Fibroblast of skin of scalp (primary cell): ENCODE measurements at places on chromosomes 7 and 10.

- no peak for DNase-seq
Measured at GRCh38 chr7:31690935-31691334, 3.9 kb downstream of the PPP1R17 start.

DNA sequence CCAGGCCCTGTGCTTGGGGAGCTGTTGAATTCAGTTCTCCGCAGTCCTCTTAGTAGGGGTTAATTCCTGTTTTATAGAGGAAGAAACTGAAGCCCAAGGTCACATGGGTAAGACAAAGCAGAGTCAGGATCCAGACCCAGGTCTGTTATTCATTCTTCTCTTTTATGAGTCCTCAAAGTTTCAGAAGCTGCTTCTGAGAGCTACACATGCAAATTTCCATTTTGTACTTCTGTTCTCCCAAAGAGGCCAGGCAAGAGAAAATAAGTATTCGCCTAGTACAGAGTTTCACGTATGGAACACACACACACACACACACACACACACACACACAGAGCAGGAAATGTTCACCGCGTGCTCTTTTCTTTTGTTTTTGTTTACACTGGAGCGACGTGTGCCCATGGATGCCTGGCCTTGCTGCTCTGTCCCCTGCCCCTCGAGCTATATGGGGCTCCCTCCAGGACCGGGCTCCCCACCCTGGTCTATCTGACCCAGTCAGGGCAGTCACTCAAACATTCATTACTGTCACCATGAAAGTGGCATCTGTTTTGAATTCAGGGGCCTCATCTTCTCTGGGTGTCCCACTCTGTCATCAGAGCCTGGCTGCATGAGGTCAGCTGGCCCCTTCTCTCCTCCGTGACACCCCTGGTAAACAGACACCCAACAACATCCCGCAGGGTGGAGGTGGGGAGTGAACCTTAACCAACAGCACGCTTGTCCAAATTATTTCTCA, 84.4 kb downstream of the TNS3 start:
- no peak for DNase-seq

DNA sequence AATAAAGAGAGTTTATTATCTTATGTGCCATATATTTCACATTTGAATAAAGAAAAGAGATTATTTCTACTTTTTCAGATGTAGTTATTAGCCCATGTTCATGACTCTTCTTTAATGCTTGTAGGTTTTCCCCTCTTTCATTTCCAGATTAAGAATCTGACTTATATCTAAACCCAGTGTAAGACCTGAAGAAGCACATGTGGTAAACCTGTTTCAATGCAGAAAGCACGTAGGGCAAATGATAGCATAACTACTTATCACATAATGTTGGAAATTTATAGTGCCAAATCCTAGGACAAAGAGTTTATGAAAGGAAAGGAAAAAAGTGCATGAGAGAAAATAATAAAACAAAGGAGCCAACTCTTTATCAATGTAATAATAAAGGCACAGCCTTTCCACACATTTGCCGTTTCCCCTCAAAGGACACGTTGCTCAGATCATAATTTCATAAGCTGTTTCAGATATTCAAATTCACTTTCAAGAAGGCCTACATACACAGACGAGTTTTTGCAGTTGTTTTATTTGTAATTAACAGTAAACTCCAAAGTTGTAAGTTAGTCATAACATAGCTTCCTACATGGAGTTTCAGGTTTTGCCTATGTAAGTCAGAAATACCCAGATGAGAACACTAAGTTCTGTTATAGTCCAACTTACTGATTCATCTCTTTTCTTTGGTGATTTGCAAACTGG, 88.8 kb upstream of the MDFIC start:
- DNase-seq: no peak

DNA sequence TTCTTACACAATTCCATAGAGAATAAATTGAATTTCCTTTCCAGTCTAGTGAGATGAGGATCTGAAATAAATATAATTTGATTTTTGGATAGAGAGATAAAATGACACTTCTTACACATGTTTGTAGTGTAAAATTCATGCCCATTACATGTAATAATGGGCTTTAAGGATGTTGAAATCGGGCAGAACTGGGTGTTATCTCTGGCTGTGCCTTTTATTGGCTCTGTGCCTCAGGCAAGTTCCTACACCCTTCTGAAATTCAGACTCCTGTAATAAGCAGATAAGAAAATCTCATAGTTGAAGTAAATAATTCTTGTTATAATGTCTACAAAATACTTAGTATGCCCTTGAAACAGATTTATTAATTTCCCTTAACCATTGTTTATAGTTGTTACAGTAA, 125.6 kb downstream of the SEMA3A start:
- no peak for DNase-seq

DNA sequence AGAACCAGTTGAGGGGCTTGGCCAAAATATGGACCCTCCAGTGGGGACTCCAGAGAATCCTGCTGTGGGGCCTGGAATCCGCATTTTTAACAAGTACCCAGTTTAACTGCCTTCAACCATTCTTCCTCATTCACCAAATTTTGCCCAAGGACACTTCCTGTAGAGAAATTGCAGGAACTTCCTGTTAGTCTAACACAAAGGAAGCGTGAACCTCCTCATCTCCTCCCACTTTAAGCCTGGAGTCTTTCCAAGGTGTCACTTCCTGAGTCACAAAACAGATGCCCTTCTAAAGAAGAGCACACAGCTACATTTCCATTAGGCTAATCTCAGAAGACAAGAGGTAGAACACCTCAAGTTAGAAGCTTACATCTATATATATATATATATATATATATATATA, 188.4 kb downstream of the PPP1R17 start:
- no peak for DNase-seq

DNA sequence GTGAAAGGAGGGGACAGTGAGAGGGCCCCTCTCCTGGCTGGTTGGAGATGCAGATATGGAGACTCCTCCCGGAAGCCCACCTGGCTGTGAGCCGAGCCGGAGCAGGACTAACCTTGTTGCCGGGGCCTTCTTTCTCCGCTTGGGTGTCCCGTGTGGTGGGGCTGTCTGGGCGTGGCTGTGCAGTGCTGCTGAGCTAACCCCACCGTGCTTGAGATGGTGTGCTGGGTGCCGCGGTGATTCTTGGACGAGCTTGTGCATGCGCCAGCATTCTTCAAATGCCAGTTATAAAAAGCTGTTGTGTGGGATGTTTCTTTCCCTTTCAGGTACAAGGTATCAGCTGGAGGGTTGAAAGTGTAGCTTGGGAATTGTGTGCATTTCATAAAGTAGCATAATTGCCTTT, 48.8 kb downstream of the DAGLB start:
- DNase-seq: no peak

DNA sequence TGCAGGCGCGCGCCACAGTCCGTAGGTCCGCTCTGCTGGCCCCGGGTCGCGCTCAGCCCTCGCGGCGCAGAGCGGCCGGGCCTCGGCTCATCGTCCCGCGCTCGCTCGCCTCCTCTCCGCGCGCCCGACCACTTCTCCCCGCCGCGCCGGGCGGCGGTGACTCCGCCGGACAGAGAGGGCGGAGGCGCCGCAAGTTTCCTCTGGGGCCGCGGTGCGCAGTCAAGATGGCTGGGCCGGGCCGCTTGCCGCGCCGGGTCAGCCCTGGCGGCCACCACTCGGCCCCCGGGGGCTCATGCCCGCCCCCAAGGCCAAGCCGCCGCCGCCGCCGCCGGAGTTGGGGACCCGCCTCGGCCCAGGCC, 441 bp downstream of the FZD8 start:
- peak; percentile 42 for DNase-seq

- no peak for DNase-seq
Measured at GRCh38 chr10:17092986-17093803, 36.4 kb downstream of the CUBN start.

- no peak for DNase-seq
Measured at GRCh38 chr7:71165708-71166107, 33.8 kb downstream of the GALNT17 start.

- peak; percentile 14 for DNase-seq
Measured at GRCh38 chr10:115084277-115084850, 8.8 kb upstream of the ATRNL1 start.

- DNase-seq: peak; percentile 41
Measured at GRCh38 chr7:5594616-5595544, 171.2 kb upstream of the TNRC18 start.

- DNase-seq: no peak
Measured at GRCh38 chr10:120086066-120086465, 193.5 kb downstream of the SEC23IP start.

DNA sequence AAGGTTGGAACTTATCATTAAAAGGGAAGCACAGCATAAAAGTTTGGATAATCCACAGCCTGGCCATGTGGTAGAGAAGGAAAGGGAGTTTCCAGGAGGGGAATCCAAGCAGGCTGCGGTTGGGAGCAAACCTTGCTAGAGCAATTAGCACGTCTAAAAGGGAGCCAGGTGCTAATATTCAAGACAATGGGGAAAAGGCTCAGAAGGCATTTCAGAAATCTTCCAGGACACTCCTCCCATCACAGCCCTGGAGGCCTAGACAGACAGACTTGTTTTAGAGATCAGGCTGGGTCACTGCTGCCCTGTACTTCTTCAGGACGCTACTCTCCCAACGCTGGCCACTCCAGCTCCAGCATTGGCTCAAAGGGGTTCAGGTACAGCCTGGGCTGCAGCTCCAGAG, 96.2 kb upstream of the KAT6B start:
- no peak for DNase-seq

GRCh38 chr10:3886641-3887251, 101.7 kb upstream of the KLF6 start:
- DNase-seq: peak; percentile 88

DNA sequence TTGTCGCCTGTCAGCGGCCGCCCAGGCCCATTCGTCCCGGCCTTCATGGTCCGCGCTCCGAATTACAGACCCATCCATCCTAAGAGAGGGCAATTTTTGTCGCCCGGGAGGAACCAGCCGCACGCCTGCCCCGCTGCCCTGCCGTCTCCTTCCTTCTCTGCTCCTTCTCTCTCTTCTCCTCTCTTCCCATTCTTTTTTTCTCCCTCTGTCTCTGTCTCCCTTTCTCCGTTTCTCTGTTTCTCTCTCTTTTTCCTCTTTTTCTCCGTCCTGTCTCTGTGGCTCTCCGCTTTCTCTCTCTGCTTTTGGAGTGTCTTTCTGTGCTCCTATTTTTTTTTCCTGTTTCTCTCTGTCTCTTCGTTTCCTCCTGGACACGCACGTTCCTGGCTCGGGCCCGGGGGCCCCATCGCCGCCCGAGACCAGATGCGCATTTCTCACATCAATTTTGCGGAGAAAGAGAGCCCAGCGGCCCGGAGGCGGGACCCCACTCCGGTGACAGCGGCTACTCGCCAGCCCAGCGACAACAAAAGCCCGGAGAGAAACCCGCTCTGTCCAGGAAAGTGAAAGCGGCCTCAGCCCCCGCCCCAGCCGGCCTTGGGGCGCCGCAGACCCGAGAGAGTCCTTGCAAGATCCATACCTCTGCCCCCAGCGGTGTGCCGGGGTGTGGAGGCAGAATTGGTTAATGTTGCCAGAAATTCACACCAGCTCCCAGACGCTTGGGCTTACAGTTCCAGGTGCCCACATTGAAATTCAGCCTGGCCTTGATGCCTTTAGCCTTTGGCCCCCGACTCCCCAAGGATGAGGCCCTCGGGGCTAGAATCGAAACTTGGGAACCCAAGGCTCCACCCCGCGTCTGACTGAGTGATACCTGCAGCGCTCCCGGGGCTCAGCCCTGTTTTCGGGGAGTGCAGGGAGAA, 4.1 kb downstream of the LBX1 start:
- DNase-seq: no peak

DNA sequence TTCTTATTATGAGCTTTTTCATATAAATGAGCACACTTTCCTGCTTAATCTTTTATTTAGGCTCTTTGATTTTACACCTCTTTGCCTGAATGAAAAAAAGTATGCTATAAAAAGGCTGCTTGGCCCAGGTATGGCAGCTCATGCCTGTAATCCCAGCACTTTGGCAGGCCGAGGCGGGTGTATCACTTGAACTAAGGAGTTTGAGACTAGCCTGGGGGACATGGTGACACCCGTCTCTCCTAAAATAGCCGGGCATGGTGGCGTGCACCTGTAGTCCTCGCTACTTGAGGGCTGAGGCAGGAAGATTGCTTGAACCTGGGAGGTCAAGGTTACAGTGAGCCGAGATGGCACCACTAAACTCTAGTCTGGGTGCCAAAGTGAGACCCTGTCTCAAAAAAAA, 72.9 kb downstream of the DOCK4 start:
- DNase-seq: no peak

- DNase-seq: no peak
Measured at GRCh38 chr7:87310790-87311419, 34.6 kb upstream of the CROT start.

DNA sequence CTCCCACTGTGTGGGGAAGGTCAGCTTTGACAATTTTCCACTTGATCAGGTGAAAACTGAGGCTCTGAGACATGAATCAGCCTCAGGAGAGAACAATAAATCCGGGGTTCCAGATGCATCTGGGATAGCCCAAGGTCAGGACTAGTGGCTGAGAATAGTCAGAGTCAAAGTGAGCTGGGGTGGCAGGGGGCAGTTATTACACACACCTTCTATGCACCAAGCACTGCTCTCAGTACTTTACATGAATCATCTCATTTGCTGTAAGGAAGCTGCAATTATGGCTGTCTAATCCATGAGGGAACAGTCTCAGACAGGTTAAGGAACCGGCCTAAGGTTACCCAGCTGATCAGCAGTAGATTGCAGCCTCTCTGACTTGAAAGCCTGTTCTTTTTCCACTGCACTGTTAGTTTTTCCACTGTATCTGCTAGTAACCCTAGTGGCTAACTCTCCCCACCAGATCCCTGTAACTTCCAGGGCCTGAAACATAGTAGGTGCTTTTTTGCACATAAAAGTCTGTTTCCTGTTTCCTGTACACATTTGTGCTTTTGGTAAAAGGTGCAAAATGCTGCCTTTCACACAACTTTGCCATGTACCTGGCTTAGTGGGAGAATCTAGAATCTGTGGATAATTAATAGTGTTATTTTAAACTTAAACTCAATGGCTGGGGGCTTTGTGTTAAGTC, 125.9 kb downstream of the EMX2 start:
- no peak for DNase-seq

GRCh38 chr10:99906470-99906869, 103.3 kb downstream of the DNMBP start:
- no peak for DNase-seq

DNA sequence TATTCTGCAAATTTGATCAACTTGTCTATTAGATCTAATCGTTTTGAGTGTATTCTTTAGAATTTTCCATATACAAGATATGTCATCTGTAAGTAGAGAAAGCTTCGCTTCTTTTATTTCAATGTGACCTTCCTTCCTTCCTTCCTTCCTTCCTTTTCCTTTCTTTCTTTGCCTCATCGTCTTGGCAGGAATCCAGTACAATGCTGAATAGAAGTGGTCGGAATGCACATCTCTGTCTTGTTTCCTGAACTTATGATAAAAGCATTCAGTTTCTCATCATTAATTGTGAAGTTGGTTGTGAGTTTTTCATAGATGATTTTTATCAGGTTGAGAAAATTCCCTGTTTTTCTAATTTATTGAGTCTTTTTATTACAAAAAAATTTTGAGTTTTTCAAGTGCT, 300.7 kb upstream of the ZNF32 start:
- DNase-seq: no peak
